ENCODE measurements at places on chromosomes 13 and 19.

DNA sequence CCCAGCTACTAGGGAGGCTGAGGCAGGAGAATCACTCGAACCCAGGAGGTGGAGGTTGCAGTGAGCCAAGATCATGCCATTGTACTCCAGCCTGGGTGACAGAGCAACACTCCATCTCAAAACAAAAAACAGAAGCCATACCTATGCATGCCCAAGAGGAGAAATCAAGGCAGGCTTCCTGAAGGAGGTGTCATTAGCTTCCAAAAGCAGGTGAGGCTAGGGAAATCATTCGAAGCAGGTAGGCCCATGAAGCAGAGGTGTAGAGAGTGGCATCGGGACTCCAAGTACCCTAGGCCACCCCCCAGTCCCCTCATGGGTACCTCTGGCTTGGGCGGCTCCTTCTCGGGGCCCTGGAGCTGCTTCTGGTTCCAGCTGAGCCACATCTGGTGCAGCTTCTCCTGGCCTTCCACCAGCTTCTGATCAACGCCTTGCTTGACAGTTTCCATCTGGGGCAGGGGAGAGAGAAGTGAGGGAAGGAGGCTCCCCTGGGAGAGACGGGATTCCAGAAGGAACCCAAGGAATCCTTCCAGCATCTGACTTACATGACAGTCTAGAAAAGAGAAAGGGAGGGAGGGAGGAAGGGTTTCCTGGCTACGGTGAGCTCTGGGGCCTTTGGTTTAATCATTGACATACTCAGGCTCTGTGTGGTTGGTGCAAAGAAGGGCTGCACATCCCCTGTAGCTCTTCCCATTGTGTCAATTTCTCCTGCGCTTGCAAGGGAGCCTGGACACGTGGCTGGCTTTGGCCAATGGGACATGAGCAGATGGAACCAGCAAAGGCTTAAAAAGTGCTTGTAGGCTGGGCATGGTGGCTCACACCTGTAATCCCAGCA is 13.1 kb upstream of the TICAM1 start:
- no peak for DNase-seq

DNA sequence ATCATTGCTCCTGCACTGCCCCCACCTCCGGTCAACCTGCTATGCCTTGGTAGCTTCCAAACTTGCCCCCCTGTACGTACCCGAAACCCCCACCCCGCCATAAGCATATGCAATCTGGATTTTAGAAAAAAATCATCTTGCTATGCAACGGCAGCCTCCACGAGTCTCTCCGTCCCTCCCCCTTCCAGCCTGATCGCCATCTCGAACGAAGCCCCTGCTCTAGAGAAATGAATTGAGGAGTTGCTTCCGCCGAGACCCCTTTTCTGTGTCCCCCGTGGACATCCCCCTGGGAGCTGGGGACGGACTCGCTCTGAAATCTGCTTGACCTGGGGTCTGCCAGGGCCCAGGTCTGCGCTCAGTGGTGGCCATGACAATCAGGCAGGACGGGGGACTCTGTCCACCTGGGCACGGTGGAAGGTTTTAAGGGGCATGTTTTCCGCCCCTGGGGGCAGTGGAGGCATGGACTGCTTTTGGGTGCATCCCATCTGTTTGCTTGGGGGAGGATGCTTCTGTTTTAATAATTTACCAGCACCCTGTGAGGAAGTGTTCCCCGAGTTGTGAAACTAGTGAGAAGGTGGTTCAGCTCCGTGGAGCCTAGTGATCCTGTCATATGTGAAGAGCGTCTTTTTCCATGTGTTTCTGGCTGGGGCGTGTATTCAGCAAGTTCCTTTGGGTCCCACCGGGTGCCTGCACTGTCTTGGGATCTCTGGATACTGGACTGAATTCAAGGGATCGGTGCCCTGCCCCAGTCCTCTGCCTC is 1.0 kb downstream of the KDM4B start:
- DNase-seq: no peak

GRCh38 chr13:40484101-40484800 is 182.2 kb downstream of the FOXO1 start:
- no peak for DNase-seq

DNA sequence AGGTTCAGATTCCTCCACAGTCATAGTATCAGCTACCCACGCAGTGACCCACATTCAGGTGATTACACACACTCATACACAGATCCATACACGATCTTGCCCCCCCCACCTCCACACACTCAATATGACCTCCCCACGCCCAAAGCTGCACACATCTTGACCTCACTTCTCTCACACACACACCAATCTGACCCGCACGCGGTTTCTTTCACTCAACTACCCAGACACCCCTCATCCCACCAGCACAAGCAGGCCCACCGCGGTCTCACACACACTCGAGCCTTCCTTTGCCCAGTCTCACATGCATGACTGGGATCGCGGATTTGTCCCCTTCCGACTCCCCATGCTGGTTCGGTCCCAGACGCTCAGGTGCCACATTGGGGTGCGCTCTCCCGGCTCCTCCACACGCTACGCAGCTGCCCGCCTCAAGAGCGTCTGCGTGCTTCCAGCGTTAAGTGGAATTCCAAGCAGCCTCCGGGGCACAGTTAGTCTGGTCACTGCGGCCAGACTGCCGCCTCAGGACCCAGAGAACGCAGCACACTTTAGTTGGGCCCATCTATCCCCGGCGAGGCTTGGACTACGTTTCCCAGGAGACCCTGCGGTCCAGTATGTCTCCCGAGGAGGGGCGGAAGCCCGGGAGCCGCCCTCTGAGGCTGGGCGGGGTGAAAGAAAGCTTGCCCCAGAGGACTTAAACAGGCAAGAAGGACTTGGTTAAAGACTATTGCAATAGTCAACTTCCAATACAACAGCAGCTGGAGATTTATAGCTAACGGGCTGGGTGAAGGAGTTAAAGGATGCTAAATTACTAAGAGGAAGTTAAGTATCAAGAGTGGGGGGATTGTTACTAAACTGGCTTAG is 746 bp upstream of the ZNF345 start:
- peak; percentile 73 for DNase-seq

GRCh38 chr13:98534821-98535220 is 42.1 kb downstream of the STK24 start:
- DNase-seq: no peak

DNA sequence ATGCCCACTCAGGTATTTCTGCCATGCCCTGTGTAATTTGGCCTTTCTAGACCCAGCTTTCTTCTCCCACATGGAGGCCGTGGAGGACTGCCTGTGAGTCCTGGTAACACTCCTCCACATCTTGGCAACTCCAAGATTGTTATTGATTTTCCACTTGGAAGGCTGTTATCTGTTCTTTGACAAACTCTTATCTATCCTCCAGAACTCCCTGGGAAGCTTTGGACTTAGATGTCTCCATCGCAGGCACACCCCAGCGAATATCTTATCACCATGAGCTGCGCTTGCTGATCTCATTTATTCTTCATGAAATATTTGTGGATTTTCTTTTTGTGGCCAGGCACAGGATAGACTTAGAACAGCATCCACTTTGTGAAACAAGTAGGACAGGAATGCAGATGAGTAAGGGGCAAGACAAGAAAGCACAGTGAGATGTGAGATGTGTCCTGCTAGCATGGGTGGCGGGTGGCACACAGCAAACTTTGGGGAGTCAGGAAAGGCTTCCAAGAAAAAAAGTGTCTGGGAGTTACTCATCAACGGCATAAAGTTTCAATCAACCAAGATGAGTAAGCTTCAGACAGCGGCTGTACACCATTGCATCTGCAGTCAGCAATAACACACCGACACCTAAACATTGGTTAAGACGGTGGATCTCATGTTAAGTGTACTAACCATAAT is 84.5 kb upstream of the IRS2 start:
- no peak for DNase-seq

GRCh38 chr13:61294467-61295191 is 121.0 kb downstream of the PCDH20 start:
- DNase-seq: no peak

DNA sequence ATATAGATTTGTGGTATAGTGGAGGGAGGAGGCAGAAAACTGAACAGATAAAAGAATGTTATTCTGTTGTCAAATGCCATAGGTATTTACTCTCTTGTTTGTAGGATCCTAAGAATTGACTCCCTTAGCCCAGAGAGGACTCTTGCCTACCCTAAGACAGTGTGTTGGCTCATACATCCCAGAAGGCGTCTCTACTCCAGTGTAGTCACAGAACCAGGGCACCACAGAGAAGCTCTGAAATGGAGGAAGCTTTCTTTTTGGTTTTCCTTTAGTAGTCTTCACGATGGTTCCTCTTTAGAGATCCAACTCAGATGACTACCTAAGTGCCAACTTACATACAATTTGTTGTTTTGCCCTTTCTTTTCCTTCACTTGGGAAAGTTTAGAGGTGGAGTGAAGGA is 14.0 kb downstream of the GPR183 start:
- DNase-seq: no peak

DNA sequence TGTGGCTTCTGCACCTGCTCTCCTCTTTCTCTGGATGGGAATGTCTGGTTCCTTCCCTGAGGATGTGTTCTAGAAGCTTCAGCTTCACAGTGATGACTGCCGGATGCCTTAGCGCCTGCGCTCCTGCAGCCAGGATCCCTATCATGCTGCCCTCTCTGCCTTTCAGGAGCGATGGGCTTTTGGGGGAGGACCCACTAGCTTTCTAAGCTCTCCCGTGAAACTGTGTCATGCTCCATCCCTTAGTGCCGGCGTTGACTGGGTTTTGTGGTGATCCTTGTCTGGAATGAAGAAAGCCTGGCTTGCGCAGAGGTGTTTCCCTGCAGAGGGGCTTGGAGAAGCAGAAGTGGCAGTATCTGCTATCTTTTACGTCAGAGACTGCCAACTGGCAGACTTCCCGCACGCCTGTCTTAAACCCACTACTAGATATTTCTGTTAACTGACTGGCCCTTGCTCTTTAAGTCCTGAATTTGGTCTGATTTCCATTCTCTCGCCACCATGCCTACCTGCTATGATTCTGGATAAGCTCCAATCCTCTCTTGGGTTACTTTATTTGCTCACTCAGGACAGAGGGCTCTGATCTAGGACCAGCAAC is 3.8 kb upstream of the KMT2B start:
- no peak for DNase-seq

DNA sequence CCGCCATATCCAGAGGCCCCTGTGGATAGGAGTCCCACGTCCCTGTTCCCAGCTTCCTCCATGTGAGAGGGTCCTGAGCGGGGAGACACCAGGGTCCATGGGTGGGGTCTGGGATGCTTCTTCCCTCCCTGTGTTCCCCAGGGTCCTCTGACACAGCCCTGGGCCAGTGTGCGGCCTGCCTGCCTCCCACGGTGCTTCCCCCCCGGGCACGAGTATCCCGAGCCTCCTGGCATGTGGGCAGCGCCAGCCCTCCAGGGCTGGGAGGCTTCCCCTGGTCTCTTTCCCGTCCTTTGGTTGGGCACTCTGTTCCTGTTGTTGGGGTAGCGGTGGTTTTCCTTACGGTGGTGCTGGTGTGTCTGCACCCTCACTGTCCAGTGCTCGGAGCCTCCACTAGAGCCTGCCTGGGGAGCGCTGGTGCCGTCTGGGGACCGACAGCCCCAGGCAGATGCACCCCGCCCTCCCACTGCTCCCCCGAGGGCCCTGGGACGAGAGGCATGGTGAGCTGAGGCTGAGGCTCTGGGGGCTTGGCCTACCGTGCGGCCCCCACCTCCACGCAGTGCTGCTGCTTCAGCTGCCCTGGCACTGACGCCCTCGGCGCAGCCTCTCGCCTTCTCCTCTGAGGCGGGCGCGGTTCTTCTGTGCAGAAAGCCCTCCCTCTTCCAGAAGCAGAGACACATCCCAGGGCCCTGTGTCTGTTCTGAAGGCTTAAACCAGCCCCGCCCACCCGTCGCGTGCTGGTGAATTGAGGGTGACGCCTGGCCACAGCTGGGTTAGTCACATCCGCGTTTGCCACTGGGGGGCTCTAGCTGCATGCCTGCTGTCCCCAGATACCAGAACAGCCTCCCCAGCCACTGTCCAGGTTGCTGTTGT is 27.9 kb downstream of the PLEKHJ1 start:
- no peak for DNase-seq

GRCh38 chr19:38079926-38080380 is 144.1 kb downstream of the DPF1 start:
- DNase-seq: no peak

DNA sequence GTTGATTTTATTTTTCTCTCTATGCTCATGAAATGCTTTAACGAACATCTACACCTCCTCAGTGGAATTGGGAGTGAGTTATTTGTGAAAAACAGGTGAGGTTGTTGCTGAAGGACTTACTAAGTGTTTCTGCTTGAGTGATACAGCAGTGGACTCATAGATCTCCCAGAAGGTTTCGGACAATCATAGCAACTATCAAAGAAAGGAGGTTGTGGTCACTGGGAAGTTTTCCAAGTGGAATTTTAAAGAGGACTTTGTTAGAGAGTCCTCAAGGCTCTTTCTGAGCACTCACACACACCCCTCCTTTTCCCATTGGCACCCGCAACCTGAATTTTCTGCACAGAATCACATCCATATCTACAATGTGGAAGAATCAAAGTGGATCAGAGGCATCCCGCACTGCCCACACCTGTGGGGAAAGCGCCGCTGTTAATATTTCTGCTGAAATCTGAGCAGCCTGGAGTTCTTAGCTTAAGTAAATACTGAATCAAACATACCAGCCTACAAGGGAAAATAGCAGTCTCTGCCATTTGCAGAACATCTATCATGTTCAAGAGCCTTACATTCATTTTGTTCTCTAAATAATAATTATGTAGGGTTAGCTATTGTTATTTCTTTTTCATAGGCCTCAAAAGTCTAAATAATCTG is 719.4 kb downstream of the DIAPH3 start:
- no peak for DNase-seq

- no peak for DNase-seq
Measured at GRCh38 chr19:31745731-31746130, 396.5 kb upstream of the TSHZ3 start.

DNA sequence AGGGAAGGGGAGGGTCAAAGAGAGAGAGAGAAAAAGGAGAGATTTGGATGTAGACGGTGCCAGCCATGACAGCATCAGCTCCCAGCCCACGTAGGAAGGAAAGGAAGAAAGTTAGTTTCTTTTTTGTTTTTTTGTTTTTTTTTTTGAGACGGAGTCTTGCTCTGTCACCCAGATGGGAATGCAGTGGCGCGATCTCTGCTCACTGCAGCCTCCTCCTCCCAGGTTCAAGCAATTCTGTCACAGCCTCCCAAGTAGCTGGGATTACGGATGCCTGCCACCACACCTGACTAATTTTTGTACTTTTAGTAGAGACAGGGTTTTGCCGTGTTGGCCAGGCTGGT is 27.6 kb downstream of the ELL start:
- DNase-seq: no peak

DNA sequence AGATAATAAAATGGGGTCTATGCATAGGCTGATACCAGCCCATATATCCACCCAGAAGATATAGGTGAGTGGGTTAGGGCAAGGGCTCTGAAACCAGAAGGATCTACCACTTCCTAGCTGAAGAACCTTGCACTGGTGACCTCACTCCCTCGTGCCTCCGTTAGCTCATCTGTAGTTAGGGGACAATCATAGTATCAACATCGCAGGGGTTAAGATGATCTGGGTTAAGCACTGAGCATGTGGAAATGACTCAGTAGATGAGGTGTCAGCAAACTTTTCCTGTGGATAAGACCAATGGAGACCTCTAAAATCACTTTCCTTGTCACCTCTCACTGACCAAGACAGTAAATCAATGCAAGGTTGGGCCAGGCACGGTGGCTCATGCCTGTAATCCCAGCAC is 30.5 kb downstream of the TNFSF14 start:
- DNase-seq: no peak
